CD4-positive, alpha-beta T cell treated with Interleukin-6 for 4 hours (primary cell): ENCODE measurements at places on chromosomes 7 and 10.

DNA sequence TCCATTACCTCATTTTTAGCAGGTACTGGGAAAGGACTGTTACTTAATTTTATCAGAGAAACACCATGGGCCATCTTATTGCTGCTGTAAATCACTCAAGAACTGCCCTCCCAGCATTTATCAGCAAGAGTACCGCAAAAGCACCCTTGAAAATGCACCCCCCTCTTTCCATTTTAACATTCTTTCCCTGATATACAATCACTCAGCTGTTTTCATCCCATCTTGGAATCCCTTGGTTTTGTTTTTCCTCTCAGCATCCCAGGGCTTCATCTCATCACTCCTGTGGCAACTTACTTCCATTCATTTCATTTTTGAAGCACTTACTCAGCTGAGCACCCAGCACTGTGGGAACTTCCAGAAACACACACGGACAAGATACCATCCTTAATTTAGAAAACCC is 36.5 kb downstream of the RAPGEF5 start:
- DNase-seq, result no peak

DNA sequence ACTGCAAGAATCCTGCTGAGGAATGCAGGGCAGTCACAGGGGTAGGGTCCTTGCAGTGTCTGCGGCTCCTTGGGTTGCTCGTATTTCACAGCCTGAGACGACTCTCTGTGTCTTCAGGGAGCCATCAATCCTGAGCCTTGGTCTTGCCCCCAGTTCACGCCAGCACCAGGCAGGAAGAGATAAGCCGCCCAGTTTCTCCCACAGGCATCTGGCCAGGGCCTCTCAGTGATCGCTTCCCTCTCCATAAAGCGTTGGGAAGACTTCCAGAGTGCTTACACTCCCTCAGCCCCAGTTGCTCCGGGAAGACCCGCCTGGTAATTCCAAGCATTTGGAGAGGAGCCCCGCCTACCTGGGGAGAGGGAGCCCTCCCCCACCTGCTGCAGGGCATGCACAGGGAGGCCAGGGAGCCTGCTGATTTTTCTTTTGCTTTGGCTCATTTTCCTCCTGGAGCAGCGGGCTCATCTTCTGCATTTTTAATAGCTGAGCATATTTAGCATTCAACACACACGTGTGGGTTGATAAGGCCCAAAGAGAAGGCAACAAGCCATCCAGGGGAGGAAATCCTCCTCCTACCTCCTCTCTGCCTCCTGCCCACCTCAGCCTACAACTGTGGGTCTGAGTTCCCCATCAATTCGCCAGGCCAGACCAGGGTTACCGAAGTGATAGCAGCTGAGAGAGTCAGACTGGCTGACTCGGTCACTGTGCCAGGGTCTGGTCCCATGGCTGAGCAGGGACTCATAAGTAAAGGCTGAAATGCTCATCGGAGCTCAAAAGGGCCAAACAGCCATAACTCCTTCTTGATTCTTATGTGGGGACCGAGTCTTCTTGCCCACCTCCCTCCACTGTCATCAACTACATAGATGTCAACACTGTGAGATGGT is 74.4 kb upstream of the EFCAB10 start:
- DNase-seq, result no peak

- DNase-seq, result no peak
Measured at GRCh38 chr10:78757344-78757925, 311.3 kb upstream of the ZMIZ1 start.

GRCh38 chr7:7996568-7996967 is 28.0 kb downstream of the GLCCI1 start:
- no peak for DNase-seq

GRCh38 chr10:548238-548901 is 141.1 kb downstream of the DIP2C start:
- DNase-seq, result no peak

DNA sequence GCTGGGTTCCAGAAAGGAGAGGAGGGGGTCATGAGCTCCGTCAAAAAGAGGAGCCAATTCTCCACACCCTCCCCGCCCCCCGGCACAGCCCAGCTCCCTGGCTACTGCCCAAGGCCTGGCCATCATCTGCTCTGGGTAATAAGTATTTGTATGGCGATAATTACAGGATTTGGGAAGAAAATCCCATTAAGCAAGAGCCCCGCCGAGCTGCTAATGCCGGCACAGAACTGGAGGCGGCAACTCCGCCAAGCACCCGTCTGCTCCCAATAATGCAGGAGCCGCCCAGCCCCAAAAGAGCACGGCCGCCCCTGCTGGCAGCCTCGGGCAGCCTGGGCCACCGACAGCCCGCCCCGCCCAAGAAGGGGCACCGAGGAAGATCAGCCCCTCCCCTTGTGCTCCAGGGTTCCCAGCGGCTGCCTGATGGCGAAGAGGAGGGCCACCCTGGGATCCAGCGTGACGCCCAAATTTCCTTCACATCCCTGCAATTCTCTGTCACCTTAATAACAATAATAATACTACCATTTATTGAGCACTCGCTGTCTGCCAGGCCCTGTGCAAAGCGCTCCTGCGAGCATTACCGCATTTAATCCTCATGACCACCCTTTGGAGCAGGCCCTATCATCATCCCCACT is 5.9 kb downstream of the SLIT1 start:
- no peak for DNase-seq

DNA sequence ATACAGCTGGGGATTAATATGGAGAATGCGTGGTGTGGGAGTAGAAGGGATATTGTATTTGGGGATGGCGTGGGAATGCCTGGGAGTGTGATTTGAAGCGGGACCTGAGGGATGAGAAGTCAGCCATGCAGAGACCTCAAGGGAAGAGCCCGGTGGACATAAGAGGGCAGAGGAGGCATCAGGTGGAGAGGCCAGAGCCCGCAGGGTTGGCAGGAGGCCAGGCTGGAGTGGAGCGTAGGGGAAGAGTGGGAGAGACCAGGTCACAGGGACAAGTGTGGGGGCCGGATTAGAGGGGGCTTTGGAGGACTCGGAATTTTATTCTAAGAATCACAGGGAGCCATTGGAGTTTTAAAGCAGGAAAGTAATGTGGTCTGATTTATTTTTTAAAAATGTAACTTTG is 2.0 kb downstream of the NDUFB2 start:
- DNase-seq, result no peak

DNA sequence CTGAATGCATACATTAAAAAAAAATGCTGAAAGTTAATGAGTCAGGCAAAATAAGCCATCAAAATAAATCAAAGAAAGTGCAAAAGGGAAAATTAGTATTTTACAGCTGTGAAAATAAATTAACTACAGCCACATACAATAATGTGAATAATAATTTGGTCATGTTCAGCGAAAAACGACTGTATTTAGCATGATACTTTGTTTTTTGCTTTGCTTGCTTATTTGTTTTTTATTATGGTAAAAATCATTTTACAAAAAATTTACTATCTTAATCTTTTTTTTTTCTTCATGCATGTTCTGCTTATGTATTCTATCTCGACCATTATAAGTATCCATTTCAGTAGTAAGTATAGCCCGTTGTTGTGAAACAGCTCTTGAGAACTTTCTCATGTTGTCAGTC is 77.1 kb downstream of the RAB18 start:
- no peak for DNase-seq

DNA sequence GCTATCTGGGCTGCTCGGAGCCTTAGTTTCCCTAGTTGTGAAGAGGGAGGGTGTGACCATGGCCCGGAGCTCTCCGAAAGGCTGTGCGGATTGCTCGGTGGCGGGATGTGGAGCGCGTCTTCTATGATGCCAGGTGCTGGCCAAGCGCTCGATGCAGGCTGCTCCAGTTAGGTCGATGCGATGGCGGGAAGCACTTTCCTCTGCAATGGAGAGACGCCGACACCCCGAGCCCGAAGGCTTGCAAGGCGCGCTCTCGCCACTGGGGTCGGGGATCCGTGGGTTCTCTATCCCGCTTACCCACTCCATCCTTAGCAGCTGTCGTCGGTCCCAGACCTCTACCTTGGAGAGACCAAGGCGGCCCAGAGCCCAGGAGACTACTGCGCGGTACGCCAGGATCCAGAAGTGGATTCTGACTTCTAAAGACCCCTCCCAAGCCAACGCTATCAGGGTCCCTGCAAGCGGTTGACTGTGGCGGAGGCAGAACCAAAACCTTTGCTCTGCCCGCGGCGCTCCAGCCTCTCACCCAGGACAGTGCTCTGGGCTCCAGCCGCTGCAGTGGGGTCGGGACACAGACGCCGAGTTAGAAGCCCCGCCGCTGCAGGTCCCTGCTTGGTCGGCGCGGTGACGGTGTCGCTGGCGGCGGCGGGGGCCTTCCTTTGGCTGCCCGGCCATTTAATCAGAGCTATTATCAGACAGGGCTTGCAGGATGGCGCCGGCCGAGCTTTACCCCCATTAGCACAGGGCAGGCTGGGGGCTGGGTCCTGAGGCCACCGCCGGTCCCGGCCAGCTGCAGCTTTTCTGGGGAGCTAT is 7.8 kb upstream of the TBX20 start:
- DNase-seq, result no peak

DNA sequence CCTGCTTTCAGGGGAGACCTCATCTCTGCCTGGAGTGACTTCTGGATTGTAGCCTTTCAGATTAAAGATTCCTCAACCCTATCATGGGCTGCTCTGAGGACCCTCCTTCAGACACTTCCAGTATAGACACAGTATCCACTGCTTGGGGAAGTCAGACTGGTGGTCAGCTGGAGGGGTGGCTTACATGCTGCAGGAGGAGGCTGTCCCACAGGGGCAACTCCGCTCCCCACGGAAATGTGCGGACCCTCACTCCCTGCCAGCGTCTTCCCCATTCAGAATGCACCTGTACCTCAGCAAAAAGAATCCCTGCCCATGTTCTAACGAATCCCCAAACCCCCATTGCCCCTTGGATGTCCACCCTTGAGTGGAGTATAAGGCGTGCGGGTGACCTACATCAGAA is 95.5 kb downstream of the DOCK4 start:
- DNase-seq, result no peak

GRCh38 chr7:75951506-75951905 is 36.6 kb downstream of the POR start:
- DNase-seq, result no peak

- DNase-seq, result no peak
Measured at GRCh38 chr10:128287921-128288320, 161.7 kb upstream of the MKI67 start.

DNA sequence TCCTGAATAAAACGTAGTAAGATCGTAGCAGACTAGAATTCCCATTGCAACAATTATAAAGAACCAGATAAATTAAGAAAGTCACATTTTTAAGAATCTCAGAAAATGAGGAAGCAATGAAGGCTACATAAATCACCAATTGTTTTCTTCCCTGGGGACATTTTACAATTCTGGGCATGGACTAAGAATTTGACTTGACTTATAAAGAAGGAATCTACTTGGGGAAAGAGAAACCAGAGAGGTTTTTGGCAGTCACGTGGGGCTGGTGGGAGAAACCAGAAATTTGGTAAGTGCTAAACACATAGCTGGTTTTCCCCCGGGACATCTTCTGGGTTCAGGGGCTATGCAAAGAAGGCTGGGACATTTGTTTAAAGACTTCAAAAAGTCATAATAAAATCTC is 109.8 kb upstream of the IL6 start:
- DNase-seq, result no peak
